Aorta (tissue), 5 donors: ENCODE measurements at places on chromosomes 6 and 20. TPM values are rescaled to one million over a fixed set of nuclear protein-coding genes. Genes with fewer than 3 reads are reported as not detected.

MLN gene
- total RNA-seq: not detected

ENPP5 gene
- 4.0 TPM for total RNA-seq

ADGRF4 gene
- total RNA-seq: not detected

- no peak overlapping the region for H3K4me3 ChIP-seq
- no peaks in the 10 kb centered on the region for H3K27me3 ChIP-seq
- no peaks in the 10 kb centered on the region for H3K36me3 ChIP-seq
- no peaks in the 10 kb centered on the region for H3K4me1 ChIP-seq
- DNase-seq: no peak
Measured at GRCh38 chr6:166655251-166655650, 28.2 kb upstream of the RPS6KA2 start.

GRCh38 chr20:50259705-50260478 lies 69.3 kb downstream of the CEBPB start:
- no peak overlapping the region for H3K27ac ChIP-seq
- no peaks in the 10 kb centered on the region for H3K27me3 ChIP-seq
- no peaks in the 10 kb centered on the region for H3K4me1 ChIP-seq
- no peaks in the 10 kb centered on the region for H3K36me3 ChIP-seq
